ENCODE measurements at places on chromosomes 1 and 21. TPM values are rescaled to one million over a fixed set of nuclear protein-coding genes. Genes with fewer than 3 reads are reported as not detected.

PARS2 gene
- 4.5 TPM for total RNA-seq

SPRR1A gene
- total RNA-seq: 5.2 TPM

KCNE2 gene
- total RNA-seq: not detected

CD1E gene
- total RNA-seq: not detected

NTMT2 gene
- total RNA-seq: not detected

STUM gene
- total RNA-seq: 1.2 TPM

VAMP4 gene
- 6.7 TPM for total RNA-seq

Measured in mammary epithelial cell (primary cell).